ENCODE measurements at places on chromosomes 7 and 10.

GRCh38 chr10:10777279-10777678, 240.4 kb upstream of the CELF2 start:
- DNase-seq: no peak

DNA sequence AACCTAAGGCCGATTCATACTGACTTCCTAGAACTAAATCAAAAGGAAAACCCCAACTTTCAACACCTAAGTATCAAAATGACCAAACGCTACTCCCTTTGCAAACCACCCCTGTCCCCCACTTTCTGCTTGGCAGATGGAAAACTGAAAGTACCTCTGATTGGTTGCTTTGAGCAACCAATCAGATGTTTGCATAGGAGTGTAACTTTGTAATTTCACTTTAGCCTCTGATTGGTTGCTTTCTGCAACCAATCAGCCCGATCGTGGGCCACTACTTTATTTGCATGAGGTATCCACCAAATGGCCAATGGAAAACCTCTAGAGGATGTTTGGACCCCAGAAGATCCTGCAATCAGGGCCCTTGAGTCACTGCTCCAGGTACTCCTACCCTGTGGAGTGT, 12.3 kb upstream of the SNX10 start:
- no peak for DNase-seq

DNA sequence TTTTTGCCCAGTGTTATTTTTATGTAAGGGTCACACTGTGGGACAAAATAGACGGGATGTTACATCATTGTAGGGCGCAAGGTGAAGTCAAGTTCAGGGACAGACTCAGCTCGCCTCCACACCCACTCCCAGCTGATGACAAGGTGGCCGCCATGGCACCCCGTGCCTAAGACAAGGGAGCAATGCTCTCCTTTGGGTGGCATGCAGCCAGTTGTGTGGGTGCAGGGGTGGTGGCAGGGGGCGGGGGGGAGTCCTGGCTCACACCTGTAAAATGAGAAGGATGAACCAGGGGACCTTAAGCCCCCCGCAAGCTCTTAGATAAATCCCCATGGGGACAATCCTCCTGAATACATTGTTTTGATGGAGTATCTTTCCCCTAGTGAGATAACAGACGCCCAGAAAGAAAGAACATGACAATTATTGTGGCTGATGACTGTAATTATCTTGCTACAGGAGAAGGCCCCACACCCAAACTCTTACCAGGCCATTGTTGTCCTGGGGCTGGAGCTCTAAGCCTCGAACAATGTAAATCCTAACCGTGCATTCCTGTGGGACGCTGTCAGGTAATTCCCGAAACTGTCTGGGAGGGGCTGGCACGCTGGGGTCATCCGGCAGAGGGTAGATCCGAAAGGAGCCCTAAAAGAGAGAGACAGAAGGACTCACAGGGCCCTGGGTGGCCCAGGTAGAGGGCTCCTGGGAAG, 148.7 kb downstream of the MYOF start:
- DNase-seq: no peak

DNA sequence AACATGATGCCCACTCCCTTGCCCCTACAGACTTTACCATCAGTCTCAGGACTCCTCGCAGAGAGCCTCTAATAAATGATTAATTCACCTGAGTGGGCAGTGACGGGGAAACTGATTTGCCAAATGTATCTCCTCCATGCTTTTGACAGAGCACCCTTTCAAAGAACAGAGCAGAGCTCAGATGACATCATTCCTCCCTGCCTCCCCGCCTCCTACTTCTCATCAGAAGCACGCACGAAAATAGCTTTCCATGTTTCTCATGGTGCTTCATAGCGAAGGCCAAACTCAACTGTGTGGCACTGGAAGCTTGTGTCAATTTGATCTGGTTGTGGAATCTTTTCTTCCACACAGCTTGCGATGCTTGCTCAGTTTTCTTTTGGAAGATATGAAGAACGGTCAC, 442.5 kb downstream of the RPS24 start:
- no peak for DNase-seq

DNA sequence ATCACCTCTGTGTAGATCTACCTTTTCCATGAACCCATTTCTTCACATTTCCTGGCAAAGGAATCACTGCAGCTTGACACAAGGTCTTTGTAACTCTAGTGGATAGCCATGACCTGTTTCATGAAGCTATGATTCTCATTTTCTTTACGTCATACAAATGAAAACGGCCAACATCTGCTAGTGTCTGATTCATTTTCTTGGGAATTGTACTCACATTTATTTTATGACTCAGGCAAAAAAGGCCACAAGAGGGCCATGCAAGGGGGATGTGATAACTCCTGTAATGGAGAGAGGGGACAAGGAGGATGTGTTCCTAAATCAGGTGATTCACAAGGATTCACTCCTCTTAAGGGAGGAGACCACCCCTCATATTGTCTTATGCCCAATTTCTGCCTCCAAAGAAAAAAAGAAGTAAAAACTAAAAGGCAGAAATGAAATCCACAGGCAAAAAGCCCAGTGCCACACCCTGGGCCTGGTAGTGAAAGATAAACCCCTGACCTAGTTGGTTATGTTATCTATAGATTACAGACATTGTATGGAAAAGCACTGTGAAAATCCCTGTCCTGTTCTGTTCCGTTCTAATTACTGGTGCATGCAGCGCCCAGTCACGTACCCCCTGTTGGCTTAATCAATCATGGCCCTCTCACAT, 249.9 kb downstream of the IPMK start:
- DNase-seq: no peak

GRCh38 chr7:6730343-6730633, 23.5 kb upstream of the ZNF12 start:
- DNase-seq: no peak

GRCh38 chr10:108358912-108359311, 1194.4 kb upstream of the SORCS1 start:
- DNase-seq: no peak

- no peak for DNase-seq
Observed at GRCh38 chr7:142795339-142795863, 24.6 kb downstream of the PRSS2 start.

DNA sequence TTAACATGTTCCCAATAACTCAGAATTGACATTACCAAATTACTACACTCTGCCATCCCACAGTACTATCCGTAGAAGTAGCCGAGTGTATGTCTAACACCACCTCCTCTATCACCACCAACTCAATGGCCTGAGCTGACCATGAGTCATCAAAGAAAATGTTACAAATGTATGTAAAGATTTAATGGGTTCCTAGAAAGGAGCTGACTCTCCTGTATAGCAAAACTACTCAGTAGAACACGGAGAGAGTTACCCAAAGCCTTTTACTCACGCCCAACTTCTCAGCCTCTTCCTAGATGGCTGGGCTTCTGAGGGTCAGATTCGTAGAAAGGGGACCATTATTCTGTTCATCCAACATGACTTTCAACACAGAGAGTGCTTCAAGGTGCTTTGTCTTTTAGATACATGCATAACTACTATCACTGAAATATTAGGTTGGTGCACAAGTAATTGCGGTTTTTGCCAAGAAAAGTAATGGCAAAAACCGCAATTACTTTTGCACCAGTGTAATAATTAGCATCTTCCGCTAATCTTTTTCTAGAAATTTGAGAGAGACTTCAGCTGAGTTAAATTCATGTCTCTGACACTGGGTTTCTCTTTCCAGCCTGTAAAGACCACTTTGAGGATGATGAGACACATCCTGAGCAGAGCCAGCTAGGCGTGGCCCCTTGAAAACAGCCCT, 24.0 kb upstream of the NANOS1 start:
- no peak for DNase-seq

DNA sequence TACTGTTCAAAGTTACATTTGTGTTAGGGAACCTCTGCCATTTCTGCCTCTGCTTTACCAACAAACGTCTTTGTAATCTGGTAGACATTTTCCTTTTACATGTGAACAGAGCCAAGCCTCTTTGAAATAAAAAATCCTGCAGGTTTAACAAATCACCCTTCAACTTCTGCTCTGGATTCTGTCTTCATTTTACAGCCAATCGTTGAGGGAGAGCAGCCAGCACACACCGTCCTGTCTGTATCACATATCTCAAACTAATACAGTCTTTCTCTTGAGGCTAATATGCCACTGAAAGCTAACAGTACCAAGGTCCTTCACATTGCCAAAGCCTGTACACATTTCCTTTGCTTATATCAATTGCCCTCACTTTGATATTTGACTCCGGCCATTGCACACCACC, 468.6 kb upstream of the TEX47 start:
- DNase-seq: no peak

DNA sequence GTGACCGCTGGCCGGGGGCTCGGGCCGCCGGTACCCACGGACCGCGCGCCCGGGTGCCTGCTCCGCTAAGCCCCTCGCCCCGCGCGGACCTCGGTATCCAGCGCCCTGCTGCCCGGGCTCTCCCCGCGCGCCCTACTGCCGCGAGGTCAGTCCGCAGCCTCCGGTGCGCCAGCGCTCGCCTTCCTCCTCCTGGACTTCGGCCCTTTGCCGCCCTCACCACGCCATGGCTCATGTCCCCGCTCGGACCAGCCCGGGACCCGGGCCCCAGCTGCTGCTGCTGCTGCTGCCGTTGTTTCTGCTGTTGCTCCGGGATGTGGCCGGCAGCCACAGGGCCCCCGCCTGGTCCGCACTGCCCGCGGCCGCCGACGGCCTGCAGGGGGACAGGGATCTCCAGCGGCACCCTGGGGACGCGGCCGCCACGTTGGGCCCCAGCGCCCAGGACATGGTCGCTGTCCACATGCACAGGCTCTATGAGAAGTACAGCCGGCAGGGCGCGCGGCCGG, 483 bp downstream of the GDF10 start:
- DNase-seq: no peak

- DNase-seq: no peak
Observed at GRCh38 chr7:21722371-21722770, 179.5 kb downstream of the DNAH11 start.

DNA sequence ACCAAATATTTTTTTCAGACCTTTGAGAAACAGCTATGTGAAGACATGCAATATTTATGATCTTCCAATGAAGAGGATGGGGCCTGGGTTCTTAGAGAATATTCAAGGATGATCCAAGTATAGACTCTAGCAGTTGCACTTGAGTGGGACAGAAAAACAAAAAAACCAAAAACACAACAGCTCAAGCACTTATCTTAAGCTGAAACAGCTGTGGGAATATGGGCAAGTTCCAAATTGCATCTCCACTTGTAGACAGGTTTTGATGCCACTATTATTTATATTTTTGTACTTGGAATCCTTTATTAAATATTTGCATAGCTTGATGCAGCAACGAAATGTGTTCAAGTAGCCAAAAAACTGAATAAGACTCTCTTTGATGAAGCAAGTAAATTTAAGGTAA, 2.2 kb upstream of the PDK4 start:
- DNase-seq: no peak

DNA sequence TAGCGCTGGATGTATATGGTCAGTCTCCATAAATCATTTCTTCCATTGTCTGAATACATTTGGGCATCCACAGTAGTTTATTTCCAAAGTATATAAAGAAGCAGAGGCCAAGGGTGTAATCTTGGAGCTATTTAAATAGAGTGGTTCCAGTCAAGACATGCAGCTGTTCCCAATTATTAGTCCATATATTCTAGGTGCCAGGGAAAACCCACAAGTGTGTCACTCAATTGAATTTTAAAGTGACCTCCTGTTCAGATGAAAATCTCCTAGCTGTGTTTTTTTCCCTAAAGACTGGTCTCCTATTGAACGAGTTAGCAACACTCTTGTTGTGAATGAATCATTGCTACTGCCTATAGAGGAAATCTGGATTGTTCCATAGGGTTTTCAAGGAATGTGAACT, 260.2 kb upstream of the BMPER start:
- DNase-seq: no peak

GRCh38 chr7:129615018-129615417, 3.5 kb downstream of the NRF1 start:
- DNase-seq: no peak

DNA sequence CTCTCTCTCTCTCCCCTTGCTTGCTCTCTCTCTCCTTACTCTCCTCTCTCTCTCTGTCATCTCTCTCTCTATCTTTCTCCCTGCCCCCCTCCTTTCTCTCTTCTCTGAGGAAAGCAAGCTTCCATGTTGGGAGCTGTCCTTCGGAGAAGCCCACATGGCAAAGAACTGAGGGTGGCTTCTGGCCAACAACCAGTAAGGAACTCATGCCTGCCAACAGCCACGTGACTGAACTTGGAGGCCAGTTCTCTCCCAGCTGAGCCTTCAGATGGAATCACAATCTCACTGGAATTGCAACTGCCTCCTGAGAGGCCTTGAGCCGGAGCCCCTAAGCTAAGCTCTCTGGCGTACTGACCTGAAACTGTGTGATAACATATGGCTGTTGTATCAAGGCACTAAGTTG, 12.0 kb upstream of the DHTKD1 start:
- no peak for DNase-seq

DNA sequence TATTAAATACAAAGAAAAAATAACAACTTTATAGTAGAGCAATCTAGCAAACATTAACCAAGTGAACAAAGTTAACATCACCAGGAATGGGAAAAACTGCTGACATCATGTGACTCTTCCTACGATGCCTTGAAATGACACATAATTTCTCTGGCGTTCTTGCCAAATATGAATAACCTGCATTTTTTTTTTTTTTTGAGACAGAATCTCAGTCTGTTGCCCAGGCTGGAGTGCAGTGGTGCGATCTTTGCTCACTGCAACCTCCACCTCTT, 126.5 kb upstream of the VKORC1L1 start:
- no peak for DNase-seq

GRCh38 chr10:48404646-48405045, 98.2 kb downstream of the MAPK8 start:
- DNase-seq: no peak

DNA sequence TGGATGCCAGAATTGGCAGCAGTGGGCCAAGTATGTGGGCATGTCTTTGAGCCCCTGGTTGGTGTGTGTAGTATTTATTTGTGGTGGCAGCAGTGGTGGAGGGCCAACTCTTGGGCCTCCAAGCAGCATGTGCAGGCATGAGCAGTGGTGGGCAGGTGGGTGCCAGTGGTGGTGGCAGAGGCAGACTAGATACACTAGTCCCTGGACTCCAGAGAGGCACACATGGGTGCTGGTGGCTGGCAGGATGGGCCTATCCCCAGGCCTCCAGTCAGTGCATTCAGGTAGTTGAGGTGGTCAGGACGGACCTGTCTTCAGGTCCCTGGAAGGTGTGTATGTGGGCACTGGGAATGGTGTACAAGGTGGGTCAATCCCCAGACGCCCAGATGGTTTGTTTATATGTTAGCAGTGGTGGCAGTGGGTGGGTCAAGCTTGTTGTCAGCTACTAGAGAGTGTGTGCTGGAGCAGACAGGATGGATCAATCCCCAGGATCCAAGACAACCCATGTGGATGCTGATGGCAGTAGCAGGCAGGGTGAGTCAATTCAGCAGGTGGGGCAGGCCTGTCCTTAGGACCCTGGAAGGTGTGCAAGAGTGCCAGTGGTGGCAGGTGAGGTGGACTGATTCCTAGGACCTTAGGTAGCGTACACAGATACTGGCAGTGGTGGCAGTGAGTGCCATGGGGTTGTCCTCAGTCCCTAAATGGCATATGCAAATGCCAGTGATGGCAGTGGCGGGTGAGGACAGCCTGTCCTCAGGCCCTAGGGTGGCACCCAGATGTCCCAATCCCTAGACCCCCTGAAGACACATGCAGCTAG, 294.3 kb downstream of the RPS24 start:
- no peak for DNase-seq
